Choroid plexus epithelial cell (primary cell): ENCODE measurements at places on chromosomes 12 and 14.
A peak's percentile ranks its signal among the peaks of the same experiment; 100 is the strongest.

GRCh38 chr12:16352481-16352880 is 5.0 kb downstream of the MGST1 start:
- DNase-seq, result peak; percentile 84

DNA sequence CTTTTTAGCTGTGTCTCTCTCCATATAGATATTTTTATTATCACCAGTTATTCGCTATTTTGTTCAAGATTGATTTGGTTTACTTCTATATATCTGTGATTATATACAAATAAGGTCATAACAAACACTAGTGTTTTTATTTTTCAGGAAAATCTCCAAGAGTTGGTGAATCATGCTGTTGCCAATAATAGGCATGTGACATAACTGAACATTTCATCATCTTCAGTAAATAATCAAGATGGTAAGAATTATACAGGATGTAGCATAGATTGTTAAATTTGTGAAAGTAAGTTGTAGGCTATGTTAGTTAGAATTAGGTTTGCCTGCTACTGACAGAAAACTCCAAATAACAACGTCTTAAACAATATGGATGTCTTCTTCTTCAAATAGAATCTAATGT is 240.9 kb upstream of the PDE3A start:
- peak; percentile 35 for DNase-seq

DNA sequence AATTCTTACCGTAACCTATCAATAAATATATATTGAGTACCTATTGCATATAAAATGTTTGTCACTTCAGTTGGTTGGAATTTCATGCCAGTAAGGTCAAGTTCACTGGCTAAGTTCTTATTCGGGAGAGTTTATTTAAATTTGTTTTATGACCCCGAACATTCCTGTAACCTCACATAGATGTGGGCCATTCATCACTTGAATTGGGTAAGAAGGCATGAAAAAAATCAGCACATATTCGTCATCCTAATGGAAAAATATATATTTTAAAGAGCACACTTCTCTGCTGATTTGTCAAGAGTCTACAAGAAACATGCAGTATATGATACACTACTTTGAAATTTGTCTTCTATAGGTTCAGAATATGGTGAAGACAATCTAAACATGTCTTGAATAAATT is 263.4 kb downstream of the CCDC91 start:
- DNase-seq, result no peak

GRCh38 chr14:42269234-42269633 is 662.6 kb downstream of the LRFN5 start:
- DNase-seq, result no peak

GRCh38 chr14:105363847-105364708 is 34.3 kb upstream of the TEX22 start:
- DNase-seq, result peak; percentile 37

DNA sequence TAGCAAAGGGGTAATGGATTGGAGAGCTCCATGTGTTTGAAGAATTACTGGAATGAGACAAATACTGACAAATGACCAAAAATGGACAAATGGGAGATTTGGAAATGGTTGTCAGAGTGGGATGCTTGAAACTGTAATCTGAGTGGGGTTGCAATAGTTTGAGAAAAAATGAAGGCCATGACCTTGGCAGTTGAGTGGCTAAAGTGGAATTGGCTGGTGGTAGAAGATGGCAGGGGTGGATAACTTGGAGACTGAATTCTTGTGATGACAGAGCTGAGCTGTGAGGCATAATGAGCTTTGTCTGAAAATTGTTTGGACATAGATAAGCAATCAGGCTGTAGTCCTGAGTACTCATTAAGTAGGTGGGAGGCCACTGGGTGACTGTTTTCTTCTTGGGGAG is 222.5 kb upstream of the PRICKLE1 start:
- DNase-seq, result no peak

GRCh38 chr12:2961705-2962104 is 2.5 kb downstream of the TEAD4 start:
- DNase-seq, result no peak
